Endodermal cell (in vitro differentiated cells): ENCODE measurements at places on chromosomes 11 and 22.

- H3K4me3 ChIP-seq = no peak overlapping the region
- H3K27me3 ChIP-seq = no peaks in the 10 kb centered on the region
- DNase-seq = no peak
- H3K27ac ChIP-seq = no peak overlapping the region
- H3K4me1 ChIP-seq = no peaks in the 10 kb centered on the region
- H3K36me3 ChIP-seq = no peaks in the 10 kb centered on the region
Observed at GRCh38 chr22:47534804-47535410, 772.5 kb downstream of the TBC1D22A start.

DNA sequence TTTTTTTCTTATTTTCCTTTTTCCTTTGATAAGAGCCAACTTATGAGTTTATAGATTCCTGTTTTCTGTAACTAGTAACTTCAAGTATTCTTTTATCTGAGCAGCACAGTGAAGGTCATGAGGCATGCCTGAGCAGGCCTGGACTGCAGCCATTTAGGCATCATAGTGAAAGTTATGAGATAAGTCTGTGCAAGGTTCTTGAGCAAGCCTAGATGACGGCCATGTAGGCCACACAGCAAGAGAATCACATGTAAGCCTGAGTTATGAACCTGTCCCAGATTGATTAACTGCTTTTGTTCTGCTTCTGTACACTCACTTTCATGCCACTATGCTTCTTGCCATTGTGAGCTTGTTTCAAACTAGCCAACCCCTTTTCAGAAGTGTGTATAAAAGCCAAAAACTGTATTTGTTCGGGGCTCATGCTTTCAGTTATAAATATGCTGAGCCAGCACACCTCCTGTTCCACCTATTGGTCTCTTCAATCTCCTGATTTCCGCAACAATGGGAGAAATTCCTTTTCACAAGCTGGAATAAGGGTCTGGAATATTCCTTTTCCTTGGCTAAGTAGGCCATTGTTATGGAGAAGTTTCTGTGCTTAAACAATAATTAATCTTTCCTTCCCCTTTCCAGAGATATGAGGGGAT lies 745.7 kb downstream of the FAM181B start:
- no peaks in the 10 kb centered on the region for H3K36me3 ChIP-seq
- peaks cover under 1% of the 10 kb centered on the region for H3K27me3 ChIP-seq
- H3K4me3 ChIP-seq = no peak overlapping the region

GRCh38 chr11:3808861-3809623 lies 682 bp downstream of the PGAP2 start:
- no peak overlapping the region for H3K27ac ChIP-seq
- DNase-seq = peak; percentile 79
- H3K4me1 ChIP-seq = no peaks in the 10 kb centered on the region

DNA sequence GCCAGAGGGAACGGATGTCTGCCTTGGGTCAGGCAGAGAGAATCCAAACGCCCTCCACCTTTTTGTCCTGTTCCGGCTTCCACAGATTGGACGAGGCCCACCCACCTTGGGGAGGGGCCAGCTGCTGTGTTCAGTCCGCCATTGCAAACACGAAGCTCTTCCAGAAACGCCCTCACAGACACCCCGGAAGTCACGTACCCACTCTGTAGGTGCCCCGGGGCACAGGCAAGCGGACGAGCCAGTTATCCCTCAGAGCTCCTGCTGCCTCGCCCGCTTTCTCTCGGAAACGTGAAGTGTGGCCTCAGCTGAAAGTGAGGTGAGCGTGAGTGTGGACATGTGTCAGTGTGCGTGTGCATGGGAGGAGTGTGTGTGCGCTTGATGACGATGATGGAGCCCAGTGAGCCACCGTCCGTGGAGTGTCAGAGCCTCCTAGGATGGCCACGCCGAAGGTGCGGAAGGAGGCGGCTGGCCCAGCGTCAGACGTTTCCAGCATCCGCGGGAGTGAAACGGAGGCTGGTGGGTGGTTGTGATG lies 869.2 kb downstream of the TBC1D22A start:
- H3K27ac ChIP-seq = no peak overlapping the region
- no peak overlapping the region for H3K4me3 ChIP-seq
- no peaks in the 10 kb centered on the region for H3K27me3 ChIP-seq
- DNase-seq = no peak
- H3K36me3 ChIP-seq = no peaks in the 10 kb centered on the region
- no peaks in the 10 kb centered on the region for H3K4me1 ChIP-seq

- no peak for DNase-seq
- H3K4me1 ChIP-seq = no peaks in the 10 kb centered on the region
- no peaks in the 10 kb centered on the region for H3K27me3 ChIP-seq
- H3K36me3 ChIP-seq = peaks cover 7% of the 10 kb centered on the region
Observed at GRCh38 chr11:96715208-96715607, 325.4 kb downstream of the JRKL start.

GRCh38 chr11:27886857-27887256 lies 186.6 kb upstream of the BDNF start:
- no peak for DNase-seq
- H3K36me3 ChIP-seq = no peaks in the 10 kb centered on the region
- no peak overlapping the region for H3K4me3 ChIP-seq
- peaks cover 20% of the 10 kb centered on the region for H3K27me3 ChIP-seq
- no peak overlapping the region for H3K27ac ChIP-seq

DNA sequence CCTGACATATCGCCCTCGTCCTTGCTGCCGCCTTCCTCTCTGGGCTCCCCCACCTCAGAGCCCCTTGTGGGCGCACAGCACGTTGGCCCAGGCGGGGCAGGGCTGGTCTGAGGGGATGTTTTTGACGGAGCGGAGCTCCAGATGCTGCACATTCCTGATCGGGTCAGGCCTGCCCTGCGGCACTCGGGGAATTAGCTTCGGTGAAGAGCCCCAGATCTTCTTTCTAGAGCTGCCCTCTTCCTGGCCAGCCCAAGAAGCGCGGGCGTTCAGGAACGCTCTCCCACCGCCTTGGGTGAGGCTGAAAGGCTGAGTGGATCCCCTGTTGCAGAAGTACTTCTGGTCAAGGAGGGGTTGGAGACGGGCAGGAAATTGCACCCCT lies 12.1 kb downstream of the YPEL4 start:
- peaks cover 22% of the 10 kb centered on the region for H3K36me3 ChIP-seq
- H3K4me1 ChIP-seq = peaks cover 2% of the 10 kb centered on the region
- peak overlapping the region; percentile 99 for H3K27ac ChIP-seq
- peak; percentile 89 for DNase-seq
- H3K4me3 ChIP-seq = peak overlapping the region; percentile 91

- peaks cover 32% of the 10 kb centered on the region for H3K4me1 ChIP-seq
- no peak for DNase-seq
- H3K27ac ChIP-seq = no peak overlapping the region
- peak overlapping the region; percentile 44 for H3K4me3 ChIP-seq
- H3K27me3 ChIP-seq = no peaks in the 10 kb centered on the region
Observed at GRCh38 chr11:12251666-12252560, 125.5 kb upstream of the PARVA start.

- no peak for DNase-seq
- H3K36me3 ChIP-seq = no peaks in the 10 kb centered on the region
- no peaks in the 10 kb centered on the region for H3K27me3 ChIP-seq
- H3K27ac ChIP-seq = no peak overlapping the region
- H3K4me3 ChIP-seq = peak overlapping the region; percentile 4
- no peaks in the 10 kb centered on the region for H3K4me1 ChIP-seq
Observed at GRCh38 chr11:62223095-62223494, 14.6 kb downstream of the SCGB2A1 start.

- H3K36me3 ChIP-seq = no peaks in the 10 kb centered on the region
- no peaks in the 10 kb centered on the region for H3K4me1 ChIP-seq
- no peak overlapping the region for H3K4me3 ChIP-seq
- H3K27ac ChIP-seq = no peak overlapping the region
- peaks cover 6% of the 10 kb centered on the region for H3K27me3 ChIP-seq
- peak; percentile 69 for DNase-seq
Observed at GRCh38 chr22:32079130-32080089, 36.3 kb downstream of the SLC5A1 start.

DNA sequence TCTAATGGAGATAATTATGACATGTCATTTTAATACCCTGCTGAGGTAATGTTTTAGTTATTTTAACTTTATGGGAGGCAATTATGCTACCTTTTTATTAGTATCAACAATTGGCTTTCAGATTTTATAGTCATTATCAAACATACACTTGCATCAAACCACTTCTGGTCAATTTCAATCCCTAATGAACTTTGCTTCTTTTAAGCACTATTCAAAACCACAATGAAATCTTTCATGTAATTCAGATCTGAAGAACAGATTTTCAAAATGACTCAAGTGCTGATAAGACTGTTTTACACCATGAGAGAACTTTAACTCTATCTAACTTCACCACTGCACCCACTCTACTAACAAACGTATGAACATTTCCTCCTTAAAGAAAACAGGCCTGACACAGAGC lies 25.9 kb upstream of the CCDC34 start:
- no peak for DNase-seq
- H3K4me1 ChIP-seq = peaks cover 26% of the 10 kb centered on the region
- no peak overlapping the region for H3K27ac ChIP-seq
- no peaks in the 10 kb centered on the region for H3K27me3 ChIP-seq

GRCh38 chr11:32947978-32948377 lies 55.4 kb downstream of the QSER1 start:
- no peaks in the 10 kb centered on the region for H3K27me3 ChIP-seq
- no peak overlapping the region for H3K27ac ChIP-seq
- no peaks in the 10 kb centered on the region for H3K4me1 ChIP-seq
- DNase-seq = no peak
- H3K4me3 ChIP-seq = no peak overlapping the region

GRCh38 chr22:20427945-20428417 lies 9.6 kb downstream of the SCARF2 start:
- H3K36me3 ChIP-seq = peaks cover 33% of the 10 kb centered on the region
- DNase-seq = no peak
- H3K27ac ChIP-seq = no peak overlapping the region
- H3K27me3 ChIP-seq = peaks cover 36% of the 10 kb centered on the region

- no peaks in the 10 kb centered on the region for H3K36me3 ChIP-seq
- H3K27me3 ChIP-seq = peaks cover 15% of the 10 kb centered on the region
Observed at GRCh38 chr11:117931971-117932370, 2.8 kb upstream of the TMPRSS13 start.

DNA sequence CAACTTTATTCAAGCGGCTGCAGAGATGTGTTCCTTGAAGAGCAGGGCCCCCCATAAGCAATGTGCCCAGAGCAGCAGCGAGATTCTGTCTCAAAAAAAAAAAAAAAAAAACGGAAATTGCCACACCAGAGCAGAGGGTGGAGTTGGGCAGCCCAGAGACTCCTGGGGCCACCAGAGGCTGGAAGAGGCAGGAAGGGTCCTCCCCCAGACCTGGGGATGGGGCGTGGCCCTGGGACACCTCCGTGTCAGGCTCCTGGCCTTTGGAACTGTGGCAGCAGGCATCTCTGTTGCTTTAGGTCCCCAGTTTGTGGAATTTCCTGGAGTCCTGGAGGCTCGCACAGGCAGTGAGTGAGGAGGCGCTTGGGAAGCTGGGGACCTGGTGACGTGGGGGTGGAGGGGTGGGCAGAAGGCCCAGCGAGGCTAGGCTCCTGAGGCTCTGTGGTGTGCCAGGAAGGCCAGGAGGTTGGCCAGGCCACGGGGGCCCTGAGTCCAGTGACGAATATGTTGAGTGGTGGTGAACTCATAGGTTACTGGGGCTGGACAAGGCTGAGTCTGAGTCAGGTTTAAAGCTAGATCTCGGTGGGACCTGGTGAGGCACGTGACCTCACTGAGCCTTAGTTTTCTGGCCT lies 735.6 kb downstream of the BRD1 start:
- H3K4me3 ChIP-seq = no peak overlapping the region
- no peaks in the 10 kb centered on the region for H3K4me1 ChIP-seq
- no peak for DNase-seq
- no peak overlapping the region for H3K27ac ChIP-seq
- H3K36me3 ChIP-seq = no peaks in the 10 kb centered on the region
- H3K27me3 ChIP-seq = no peaks in the 10 kb centered on the region

- no peaks in the 10 kb centered on the region for H3K4me1 ChIP-seq
- H3K27me3 ChIP-seq = no peaks in the 10 kb centered on the region
- no peaks in the 10 kb centered on the region for H3K36me3 ChIP-seq
- H3K27ac ChIP-seq = no peak overlapping the region
- no peak overlapping the region for H3K4me3 ChIP-seq
Observed at GRCh38 chr11:68025047-68025446, 5.4 kb upstream of the NDUFS8 start.

GRCh38 chr11:90220391-90220790 lies 2.5 kb downstream of the CHORDC1 start:
- peak overlapping the region; percentile 93 for H3K4me3 ChIP-seq
- no peaks in the 10 kb centered on the region for H3K27me3 ChIP-seq
- DNase-seq = no peak
- H3K27ac ChIP-seq = no peak overlapping the region
- H3K4me1 ChIP-seq = peaks cover 4% of the 10 kb centered on the region

DNA sequence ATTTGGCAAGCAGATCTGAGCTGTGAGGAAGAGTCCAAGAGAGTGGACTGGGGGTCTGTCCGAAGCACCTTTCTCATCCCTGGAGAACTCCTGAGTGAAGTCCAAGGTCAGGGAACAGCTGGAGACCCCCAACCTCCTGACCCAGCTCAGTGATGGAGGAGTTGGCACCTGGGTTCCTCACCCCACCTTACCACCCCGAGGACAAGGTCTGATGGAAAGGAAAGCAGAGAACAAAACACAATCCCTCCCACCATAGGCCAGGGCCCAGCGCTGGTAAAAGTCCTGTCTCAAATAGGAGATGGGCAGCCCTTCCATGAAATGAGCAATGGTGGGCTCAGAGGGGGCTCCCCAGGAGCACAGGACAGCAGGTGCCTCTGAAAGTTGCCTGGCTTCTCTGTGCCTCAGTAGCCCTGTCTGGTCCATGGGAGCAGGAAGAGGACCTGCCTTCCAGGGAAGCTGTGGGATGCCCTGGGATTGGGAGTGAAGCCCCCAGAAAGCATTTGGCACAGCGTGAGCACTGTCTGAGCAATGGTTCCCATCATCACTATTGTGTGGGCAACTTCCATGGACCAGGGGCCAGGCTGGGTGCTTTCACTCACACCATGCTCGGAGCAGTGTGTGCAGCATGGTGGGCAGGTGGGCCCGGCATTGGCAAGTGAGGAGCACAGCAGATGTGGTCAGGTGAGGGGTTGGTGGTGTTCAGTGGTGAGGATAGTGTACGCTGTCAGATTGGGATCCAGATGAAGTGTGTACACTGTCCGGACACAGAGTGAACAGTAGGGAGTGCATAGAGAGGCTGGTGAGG lies 7.5 kb downstream of the TRIM29 start:
- H3K36me3 ChIP-seq = no peaks in the 10 kb centered on the region
- peak; percentile 21 for DNase-seq
- no peak overlapping the region for H3K27ac ChIP-seq
- H3K4me1 ChIP-seq = no peaks in the 10 kb centered on the region
